ENCODE measurements at places on chromosomes 5 and 9.

DNA sequence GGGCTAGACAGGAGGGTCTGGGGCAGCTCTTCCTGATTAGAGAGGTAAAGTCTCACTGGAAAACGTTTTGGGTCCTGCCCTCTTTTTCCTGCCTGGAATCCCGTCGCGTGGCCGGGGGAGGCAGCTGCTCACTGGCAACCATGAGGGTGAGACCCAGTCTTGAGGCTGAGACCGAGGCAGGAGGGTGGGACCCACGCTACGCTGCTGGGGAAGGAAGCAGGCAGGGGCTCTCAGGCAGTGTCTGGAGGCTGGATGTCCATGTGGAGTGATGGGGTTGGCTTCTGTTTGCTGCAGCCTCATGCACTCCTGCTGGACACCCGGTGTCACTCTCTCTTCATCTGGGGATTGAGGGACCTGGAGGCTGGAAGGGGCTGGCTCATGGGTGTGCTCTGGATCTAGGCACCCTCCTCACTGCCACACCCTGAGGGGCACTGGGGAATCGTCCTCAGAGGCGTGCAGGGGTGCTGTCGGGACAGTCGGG is 11.3 kb upstream of the SLC2A6 start:
- no peak for DNase-seq

GRCh38 chr9:119968836-119969707 is 599.8 kb upstream of the BRINP1 start:
- DNase-seq: peak; percentile 66

GRCh38 chr5:52758014-52758413 is 29.7 kb upstream of the ITGA1 start:
- no peak for DNase-seq

GRCh38 chr9:92650296-92650695 is 19.6 kb downstream of the IPPK start:
- no peak for DNase-seq

GRCh38 chr9:130680836-130681768 is 12.5 kb upstream of the EXOSC2 start:
- peak; percentile 83 for DNase-seq

GRCh38 chr5:173554989-173555705 is 61.3 kb downstream of the BOD1 start:
- no peak for DNase-seq

DNA sequence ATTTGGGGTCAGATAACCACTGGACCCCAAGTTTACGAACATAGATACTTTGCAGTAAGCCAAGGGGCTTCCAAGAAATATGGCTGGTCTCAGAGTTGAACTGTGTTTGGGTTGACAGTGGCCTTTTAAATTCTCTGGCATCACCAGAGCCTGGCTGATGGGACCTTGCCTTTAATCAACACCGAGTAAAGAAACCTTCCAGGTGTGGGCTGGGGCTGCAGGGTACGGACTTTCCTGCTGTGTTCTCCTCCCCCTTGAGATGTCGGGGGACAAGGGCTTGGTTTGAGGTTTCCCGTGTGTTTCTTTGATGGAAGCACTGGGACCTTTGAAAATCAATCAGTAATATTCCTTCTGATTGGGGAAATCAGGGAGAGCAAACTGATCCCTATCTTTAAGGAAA is 140.1 kb downstream of the MTX3 start:
- no peak for DNase-seq

DNA sequence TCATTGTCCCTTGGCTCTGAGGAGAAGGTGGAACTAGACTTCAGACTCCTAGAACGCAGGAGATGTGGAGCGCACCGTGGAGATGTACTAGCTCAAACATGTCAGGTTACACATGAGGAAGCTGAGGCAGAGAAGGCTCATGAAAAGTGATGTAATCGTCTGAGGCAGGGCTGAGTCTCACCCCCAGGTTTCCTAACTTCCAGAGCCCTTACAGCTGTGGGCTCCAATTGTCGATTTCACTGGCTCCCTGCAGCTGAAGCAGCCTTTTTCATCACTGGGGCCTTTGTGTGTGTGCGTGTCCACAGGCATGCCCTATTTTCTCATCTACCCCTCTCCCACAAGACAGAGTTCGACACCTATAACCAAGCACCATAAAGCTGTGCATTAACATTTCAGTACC is 370.6 kb downstream of the NTRK2 start:
- no peak for DNase-seq
